Kidney (tissue), 22 donors: ENCODE measurements at places on chromosomes 4 and X. TPM values are rescaled to one million over a fixed set of nuclear protein-coding genes. Genes with fewer than 3 reads are reported as not detected.

- DNase-seq, result no peak
Observed at GRCh38 chr4:150265806-150266205, 187.6 kb downstream of the DCLK2 start.

FAM50A gene
- 46.0 TPM for total RNA-seq

GRCh38 chr4:20248155-20248558, 3.5 kb upstream of the SLIT2 start:
- DNase-seq, result no peak

DNA sequence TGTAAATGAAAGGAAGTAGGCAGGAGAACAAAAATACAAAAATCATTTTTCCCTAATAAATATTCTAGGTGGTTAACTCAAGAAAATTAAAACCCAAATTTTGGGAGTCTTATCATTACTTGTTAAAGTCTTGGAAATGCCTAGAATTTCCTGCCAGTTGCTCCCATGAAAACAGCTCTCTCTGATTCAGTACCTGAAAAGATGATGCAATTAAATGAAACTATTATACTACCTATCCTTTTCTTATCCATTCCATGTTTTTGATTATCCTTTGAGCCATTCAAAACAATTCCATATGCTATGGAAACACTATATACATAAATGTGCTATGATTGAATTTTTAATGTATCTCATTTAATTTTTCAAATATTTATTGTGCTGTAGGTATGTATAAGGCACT, 50.5 kb upstream of the AMELX start:
- DNase-seq, result no peak

DNA sequence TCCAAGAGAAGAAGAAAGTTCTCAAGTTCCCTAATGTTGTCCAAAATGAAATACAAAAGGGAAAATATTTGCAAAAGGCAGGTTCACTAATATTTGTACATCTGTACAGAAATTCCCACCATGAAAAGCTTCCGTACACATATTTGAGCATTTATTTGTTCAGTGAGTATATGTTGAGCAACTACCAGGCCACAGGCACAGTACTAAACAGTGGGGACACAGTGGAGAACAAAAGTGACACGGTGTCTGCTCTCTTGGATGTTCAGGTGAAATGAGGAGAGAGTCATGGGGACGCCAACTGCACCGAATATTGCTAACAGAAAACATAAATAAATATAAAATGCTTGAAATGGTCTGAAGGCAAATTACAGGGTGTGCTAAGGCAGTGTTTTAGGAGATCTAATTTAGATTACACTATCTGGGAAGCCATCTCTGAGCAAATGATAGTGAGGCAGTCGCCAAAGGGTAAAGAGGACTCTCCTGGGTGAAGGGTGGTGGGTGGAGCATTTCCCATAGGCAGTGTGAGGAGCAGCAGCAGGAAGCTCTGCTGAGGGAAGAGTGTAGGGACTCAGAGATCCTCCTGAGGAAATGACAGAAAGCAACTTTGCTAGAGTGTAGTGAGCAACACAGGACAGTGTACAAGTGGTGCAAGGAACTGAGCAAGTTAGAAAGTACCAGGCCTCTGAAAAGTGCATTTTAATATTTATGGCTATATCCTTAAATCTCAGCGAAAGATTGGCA, 375.2 kb downstream of the GALNTL6 start:
- DNase-seq, result no peak

DNA sequence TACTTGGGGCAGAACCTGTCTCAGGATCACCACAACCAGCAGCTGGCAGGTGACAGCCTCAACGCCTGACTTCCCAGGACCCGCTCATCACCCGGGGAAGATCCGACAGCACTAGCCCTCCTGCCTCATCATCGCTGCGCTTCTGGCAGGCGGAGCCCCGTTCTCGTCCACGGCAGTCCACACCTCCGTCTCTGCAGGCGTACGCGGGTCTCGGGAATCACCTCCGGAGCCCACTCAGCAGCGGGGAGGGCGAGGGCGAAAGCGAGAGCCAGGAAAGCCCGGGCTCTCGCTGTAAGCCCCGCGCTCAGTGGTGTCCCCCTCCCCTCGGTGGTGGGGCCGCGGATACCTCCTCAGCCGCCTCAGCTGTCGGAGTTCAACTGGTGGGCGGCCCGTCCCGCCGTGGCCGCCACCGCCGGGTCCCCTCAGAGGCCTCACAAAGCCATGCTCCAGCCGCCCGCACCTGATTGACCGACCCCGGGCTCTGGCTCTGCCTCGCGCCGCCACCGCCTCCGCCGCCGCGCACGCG, 518 bp upstream of the CNKSR2 start:
- no peak for DNase-seq

RIPPLY1 gene
- total RNA-seq, result 0.50 TPM

- DNase-seq, result peak; percentile 39
Observed at GRCh38 chr4:100929758-100930157, 411.9 kb upstream of the EMCN start.

DNA sequence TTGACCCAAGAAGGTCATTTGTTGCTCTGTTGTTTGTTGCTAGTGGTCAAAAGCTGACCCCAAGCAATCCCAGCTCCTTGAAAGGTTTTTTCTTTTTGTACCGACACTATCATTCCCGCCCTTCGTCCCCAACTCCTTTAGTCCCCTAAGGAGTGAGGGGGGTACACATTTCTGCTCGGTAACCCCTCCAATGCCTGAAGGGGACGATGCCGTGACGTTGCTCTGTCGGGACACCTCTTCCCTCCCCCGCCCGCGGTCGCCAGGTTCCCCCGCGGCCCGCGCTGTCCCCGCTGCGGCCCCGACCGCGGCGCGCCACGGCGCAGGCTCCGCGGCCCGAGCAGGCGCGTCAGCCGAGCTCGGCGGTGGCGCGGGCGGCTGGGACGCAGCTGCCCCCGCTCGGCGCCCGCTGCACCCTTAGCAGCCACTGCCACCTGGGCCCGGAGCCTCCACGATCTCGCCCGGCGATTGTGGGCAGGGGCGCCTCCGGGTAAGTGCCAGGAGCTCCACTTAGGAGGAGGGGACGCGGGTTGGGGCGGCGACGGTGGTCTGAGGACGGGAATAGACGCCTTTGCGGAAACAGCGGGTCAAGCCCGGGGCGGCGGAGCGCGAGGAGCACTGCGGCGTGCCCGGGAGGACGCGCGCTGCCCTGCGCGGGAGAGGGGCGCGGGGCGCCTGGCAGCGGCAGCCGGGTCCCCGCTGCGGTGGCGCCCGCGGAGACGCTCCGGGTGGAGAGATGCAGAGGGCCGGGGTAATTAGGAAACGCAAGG, at the start of gene GLRB:
Gene GLRB (plus strand): TSS at position 340 of the 767 bp plus-strand sequence. CDS start 1,875 bp downstream, outside the sequence.
- DNase-seq, result peak; percentile 62

DNA sequence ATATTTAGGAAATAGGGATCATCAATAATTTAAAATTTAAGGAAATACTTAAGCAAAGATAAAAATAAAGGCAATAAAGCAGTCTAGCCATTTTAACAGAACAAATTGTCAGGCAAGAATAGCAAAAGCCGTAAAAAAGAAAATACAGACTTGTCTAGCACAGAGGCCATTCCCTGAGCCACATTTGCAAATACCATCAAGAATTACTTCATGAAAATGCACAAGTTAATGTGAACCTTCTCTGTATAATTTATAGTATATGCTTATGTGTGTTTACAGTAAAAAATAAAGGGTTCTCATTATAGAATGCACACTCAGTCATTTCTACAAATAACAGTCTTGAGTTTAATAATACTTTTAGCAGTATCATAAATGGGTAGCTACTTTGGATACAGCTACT, 505.9 kb upstream of the CPEB2 start:
- no peak for DNase-seq

MAGEB10 gene
- not detected for total RNA-seq
